ENCODE measurements at places on chromosomes 2 and 18. TPM values are rescaled to one million over a fixed set of nuclear protein-coding genes. Genes with fewer than 3 reads are reported as not detected.
A peak's percentile ranks its signal among the peaks of the same experiment; 100 is the strongest.

GRCh38 chr2:7430869-7431641, 513.8 kb downstream of the RNF144A start:
- DNase-seq: no peak

GRCh38 chr18:79819968-79820351, 22.2 kb downstream of the KCNG2 start:
- no peak for DNase-seq

DNA sequence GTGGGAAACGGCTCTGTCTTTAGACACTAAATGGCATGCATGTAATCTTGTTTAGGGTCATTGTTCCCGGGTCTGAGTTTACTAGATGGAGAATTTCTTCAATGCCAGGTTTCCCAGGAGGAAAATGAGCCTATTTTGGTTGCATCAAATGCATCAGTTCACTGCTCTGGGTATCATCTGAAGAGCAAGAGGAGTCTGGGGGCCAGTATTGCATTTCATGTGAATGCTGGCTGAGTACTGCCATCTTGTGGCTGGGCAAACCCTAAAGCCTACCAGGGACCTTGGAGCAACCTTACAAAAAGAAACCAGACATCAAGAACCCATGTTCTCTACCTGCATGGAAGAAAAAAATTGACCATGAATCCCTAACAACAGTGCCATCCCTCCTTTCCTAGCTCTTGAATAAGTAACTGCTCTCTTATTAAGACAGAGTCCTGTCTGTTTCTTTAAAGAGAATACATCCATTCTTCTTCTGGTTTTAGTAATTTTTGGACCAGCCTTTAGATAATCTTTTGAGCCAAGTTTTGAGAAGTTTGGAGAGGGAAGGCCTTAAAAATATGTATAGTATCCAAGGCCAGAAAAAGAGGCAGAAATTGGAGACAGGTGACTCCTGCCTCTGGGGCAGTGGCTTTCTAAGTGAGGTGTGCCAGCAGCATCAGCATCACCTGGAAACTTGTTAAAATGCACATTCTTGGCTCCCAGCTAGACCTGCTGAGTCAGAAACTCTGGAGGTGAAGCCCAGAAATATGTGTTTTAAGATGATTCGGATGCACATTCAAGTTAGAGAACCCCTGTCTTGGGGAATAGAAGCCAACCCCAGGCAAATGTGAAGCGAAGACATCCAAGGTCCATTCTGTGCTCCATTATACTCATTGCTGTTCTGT, 261.0 kb upstream of the CXCR4 start:
- peak; percentile 60 for DNase-seq

- peak; percentile 10 for DNase-seq
These were observed 55.0 kb upstream of the SERPINB2 start for GRCh38 chr18:63832470-63832869.

DNA sequence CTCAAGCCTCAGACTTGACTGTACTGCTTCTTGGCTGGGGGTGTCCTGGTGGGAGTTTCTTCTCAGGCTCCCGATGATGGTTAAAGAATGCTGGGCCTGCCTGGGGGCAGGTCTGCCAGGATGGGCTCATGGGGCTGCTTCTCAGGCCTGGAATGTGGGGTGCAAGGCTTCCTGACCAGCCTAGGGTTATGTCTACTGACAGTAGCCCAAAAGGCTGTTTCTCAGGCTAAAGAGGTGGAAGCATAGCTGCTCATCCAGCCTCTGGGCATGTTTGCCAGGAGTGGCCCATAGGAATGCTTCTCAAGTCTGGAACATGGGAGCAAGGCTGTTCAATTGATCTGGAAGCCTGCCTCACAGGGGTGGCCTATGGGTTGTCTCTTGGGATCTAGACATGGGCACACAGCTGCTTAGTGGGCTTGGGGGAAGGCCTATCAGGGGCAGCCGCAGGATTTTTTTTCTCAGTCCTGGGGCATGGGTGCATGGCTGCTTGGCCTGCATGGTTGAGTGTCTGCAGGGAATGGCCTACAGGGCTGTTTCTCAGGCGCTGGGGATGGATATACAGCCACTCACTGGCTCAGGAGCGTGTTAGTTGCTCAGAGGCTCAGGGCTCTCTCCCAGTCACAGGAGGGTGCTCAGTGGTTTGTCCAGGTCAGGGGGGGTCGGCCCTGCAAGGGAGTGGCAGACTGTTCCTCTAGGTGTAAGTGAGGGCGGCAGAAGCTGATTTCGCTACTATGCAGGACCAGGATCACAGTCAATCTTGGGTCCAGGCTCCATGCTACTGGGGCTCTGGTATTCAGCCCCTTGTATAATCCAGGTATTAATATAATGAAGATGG, 617.3 kb upstream of the REG3G start:
- DNase-seq: no peak

DNA sequence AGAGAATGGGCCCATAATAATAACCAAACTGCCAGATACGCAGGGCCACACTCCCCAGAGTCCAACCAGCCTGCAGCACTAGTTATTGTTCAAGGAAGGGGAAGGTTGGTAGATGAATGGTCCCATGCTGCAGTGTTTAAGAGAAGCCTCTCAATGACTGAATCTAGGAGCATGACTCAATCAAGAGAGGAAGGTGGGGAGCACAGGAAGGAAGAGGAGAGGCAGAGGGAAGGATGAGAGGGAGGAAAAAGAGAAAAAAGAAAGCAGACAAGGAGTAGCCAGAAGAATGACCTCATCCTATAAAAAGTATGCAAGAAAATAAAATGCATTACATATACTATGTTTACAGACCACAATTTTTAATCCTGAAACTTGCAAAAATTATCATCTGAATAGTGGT, 174.5 kb downstream of the TCF4 start:
- DNase-seq: peak; percentile 27

DNA sequence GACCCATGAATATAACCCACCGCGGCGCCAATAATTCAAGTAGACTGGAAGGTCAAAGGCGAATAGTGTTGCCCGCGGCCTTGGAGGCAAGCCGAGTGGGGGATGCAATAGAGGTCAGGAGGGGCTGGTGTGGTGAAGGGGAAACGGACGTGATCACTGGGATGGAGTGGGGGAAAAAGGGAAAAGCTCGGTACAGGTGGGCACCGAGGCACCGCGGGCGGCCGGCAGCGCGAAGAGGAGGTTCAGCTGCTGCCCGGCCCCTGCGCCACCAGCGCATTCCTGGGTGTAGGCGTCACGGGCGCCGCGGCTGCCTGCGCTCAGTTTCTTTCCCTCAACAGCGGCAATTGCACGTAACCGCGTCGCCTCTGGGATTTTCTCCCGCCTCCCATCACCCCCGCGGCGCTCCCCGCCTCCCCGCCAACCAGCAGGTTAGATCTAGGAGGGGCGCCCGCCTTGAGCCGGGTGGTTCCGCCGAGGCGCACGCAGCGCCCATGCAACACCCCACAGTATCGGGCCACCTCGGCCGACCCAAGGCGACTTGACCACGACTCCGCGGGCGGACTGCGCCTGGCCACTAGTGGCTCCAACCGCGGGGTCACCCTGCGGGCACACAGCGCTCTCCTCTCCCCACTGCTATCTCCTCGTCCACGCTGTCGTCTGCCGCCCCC, 1.5 kb downstream of the RND3 start:
- DNase-seq: peak; percentile 62

- no peak for DNase-seq
These were observed 9.8 kb upstream of the MALT1 start for GRCh38 chr18:58661423-58661822.

DNA sequence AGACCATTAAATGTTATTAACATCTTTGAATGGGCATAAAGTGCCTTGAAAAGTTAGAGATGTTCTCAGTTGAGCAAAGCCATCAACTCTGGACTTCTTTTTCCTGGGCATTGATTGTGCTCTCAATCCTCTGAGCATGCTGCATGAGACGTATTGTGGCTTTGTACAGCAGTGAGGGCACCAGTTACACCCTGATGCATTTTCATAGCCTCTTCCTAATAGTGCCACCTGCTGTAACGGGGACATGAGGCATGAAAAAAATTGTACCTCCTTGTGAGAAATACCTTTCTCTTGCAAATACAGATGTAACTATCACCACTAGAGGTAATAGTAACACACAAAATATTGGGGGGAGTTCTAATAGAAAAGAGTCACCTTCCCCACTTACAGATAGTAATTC, 697.5 kb downstream of the TMEM182 start:
- DNase-seq: no peak

GRCh38 chr2:44290261-44290660, 15.0 kb downstream of the SLC3A1 start:
- DNase-seq: peak; percentile 63

DNA sequence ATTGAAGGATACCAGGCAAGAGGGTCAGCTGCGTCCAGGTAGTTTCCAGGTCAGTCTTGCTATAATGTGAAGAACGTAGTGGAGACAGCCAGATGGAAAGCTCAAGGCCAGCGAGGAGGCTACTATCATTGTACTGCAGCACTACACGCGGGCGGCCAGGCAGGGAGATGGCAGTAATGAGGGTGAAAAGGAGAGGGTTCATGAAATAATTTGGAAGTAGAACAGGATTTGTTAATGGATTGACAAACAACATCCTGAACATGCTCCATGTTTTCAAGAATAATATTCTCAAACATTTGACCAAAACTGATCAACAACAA, 17.1 kb downstream of the SPIRE1 start:
- no peak for DNase-seq

DNA sequence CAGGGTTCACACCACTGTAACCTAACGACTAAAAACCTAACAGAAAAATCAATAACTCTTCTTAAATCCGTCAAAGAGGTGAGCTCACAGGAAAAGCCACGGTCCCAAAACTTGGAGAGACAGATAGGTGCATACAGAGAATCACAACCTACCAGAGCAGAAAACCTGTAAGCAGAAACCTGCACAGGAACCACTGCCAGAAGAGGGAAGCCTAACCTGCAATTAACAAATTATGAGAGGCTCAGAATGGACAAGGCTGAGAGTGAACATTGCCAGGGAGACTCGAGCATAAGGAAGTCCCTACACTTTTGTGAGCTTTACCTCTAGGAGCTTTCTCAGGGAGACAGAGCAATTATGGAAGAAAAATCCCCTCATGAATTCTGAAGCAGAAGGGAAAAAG, 156.2 kb upstream of the NETO1 start:
- no peak for DNase-seq

DNA sequence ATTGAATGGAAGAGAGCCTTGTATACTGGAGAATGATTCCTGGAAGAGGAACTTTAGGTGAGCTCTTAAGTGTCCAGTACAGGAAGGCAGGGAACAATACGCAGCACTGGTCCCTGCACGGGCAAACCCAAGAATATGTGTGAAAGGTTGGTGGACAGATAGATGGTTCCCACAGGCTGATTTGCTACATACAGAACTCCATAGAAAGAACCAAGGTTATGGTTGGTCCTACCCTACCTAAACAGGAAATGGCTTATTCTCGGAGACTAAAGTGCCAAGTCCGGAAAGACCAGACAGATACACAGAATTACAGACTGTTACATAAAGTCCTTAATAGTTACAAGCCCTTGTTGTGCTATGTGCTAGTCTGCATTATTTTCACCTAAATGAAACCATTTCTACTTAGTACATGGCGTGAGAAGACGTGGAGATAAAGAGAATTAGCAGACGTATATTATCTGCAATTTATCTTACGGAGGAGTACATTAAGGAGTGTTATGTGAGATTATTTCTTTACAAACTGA, 1.2 kb downstream of the REV1 start:
- DNase-seq: peak; percentile 35

DNA sequence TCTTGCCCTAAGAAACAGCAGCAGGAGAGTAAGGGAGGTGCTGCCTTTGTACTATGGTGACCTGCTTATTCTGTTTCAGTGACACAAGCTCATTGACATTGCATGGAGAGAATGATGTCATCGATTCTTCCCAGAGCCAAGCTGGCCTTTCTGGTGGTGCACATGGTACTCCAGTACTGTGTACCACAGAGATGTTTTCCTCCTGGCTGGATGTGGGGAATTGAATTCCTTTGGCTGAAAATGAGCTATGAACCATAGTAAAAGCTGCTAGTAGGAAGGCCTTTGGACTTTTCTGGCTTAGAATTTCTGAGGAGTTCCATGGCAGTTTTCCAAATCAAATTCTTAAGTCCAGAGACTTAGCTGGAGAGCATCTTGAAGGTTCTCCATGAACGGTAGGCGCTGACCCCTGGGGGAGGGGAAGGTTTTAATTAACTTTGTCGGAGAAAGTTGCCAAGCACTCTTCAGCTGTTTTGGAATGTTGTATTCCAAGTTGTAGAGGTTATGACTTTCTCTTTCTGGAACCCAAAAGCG, 17.1 kb upstream of the B3GNT2 start:
- no peak for DNase-seq

DNA sequence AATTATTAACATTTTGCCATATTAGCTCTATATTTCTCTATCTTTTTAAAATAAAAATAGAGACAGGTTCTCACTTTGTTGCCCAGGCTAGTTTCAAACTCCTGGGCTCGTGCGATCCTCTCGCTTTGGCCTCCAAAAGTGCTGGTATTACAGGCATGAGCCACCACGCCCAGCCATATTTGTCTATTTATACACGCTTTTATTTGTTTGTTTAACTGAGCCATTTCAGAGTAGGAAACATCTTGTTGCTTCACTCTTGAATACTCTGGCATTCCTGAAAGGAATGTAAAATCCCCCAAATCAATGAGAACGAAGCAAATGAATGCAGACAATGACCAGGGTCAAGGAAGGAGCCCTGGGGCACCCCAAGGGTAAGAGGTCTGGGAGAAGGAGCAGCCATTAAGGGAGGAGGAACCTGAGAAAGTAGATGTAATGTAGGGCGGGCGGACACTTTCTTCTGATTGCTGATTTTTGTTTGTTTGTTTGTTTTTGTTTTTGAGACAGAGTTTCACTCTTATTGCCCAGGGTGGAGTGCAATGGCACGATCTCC, 31.7 kb upstream of the RAB1A start:
- DNase-seq: no peak

DNA sequence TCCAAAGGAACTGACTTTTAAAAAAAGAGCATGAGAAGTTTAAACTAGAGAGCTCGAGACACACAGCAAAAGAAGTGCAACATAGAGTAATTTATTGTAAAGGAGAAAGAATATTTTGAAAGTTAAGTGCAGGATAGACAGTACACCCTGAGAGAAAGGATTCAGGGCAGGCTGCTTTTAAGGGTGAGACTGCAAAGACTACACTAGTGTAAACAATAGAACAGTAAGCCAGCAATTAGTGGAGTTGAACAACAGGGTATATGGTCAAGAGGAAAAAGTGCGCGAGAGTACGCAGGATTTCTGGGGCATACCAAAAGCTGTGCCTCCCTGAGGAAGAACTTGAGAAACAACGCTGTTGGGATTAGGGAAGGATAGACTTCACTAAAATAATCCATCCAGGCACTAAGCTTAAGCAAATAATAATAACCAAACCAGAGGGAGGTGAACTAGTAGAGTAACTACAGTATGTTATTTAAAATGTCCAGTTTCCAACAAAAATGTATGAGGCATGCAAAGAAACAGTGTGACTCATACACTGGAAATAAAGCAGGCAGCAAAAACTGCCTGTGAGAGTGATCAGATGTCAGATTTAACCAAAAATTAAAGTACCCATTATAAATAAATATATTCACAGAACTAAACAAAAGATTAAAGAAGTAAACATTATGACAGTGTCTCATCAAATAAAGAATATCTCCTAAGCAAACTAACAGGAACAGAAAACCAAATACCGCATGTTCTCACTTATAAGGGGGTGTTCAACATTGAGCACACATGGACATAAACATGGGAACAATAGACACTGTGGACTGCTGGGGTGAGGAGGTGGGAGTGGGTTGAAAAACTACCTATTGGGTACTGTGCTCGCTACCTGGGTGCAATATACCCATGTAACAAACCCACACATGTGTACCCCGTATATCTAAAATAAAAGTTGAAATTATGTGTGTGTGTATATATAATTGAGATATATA, 40.5 kb upstream of the EMILIN2 start:
- DNase-seq: no peak

BCL11A gene
- not detected for total RNA-seq

UGT1A10 gene
- total RNA-seq: not detected

TTC31 gene
- total RNA-seq: 16.5 TPM

NLRC4 gene
- not detected for total RNA-seq

CDH7 gene
- not detected for total RNA-seq

ALPG gene
- total RNA-seq: 0.12 TPM
